ENCODE measurements at places on chromosomes 11 and 22.

- no peak for DNase-seq
Observed at GRCh38 chr11:44496391-44496790, 69.1 kb upstream of the CD82 start.

DNA sequence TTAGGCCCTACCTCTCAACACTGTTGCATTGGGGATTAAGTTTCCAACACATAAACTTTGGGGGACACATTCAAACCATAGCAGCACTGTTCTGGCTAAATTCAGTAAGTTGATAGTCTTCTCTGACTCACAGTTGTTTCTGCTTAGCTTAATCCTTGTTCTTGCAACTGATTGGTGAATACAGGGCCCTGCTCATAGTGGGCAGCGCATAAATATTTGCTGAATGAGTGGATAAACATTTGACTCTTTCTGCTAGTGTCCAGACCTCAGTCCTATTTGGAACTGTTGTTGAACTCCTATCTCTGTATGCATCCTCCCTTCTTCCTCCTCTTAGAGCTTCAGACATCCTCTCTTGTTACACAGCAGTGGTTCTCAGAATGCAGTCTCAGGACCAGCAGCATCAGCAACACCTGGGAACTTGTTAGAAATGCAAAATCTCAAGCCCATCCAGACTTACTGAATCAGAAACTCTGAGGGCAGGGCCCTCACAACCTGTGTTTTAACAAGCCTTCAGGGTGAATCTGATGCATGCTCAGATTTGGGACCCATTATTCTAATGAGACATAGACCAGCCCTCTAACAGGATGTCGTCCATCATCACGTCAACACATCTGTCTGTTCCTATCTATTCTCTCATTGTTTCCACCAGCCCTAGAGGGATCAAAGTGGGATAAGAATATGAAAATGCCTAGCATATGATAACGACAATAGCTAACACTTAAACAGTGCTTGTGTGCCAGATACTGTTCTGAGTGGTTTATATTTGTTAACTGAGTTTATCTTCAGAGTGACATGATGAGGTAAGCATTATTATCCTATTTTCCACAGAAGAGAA lies 22.3 kb downstream of the SPON1 start:
- no peak for DNase-seq

DNA sequence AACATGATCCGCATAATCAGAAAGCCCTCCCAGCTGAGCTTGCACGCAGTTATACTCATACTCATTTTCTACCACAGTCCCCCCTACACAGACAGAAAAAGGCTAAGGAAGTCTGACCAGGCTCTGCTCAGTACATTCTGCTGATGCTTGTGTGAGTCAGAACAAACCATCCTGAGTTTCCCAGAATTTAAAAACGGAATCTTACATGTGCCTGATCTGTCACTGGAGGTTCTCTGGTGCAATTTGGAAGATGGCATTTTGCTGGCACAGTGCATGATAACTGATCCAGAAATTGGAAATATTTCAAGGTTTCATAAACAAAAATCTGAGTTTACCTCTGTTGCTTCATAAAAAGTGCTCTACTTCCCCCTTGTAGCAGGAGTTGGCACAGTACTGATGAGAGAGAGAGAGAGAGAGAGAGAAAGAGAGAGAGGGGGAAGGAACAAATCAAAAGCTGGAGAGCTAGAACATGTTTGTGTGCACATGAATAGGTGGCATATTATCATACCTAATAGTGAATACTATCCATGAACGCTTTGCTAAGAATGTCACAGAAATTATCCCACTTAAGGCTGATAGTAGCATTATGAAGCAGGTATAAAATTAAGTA lies 1085.3 kb downstream of the DLG2 start:
- DNase-seq = no peak

GRCh38 chr11:15794361-15795150 lies 561.8 kb downstream of the SOX6 start:
- no peak for DNase-seq

DNA sequence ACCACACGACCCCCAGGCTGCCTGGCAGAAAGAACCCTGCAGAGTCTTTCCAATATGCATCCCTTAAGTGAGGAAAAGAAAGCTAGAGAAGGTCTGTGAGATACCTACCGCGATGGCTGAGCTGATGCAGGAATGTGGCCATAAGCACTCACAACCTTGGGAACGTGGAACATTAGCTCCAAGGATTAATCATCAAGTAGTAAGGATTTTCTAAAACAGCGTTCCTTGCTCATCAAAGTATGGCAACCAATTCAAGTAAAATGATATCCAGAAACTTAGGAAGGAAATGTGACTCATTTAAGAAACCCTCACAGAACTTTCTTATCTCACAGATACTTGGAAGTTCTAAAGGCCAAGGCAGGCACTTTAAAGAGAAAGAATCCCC lies 12.8 kb downstream of the PACSIN2 start:
- DNase-seq = no peak

DNA sequence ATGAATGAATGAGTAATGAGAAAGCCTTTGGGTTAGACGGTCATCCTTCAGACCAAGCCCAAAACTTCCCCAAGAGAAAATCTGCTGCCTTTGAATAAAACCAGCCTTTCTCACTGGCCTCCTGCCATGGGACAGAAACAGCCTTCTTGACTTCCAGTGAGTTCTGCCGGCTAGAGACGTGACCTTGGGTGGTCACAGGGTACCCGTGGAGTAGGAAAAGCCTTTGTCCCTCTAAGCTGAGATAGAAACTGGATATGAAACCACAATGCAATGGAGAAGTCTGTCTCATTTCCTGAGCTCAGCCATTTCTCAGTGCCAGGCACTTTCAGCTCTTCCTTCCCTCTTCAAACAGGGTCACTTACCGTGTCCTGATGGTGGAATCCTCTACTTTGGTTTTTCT lies 21.2 kb upstream of the YWHAH start:
- DNase-seq = no peak

- no peak for DNase-seq
Observed at GRCh38 chr22:48320683-48321451, 1506.8 kb downstream of the BRD1 start.

- DNase-seq = no peak
Observed at GRCh38 chr11:95924414-95924760, 480 bp upstream of the MTMR2 start.

GRCh38 chr11:12052676-12053605 lies 44.5 kb upstream of the DKK3 start:
- DNase-seq = no peak

DNA sequence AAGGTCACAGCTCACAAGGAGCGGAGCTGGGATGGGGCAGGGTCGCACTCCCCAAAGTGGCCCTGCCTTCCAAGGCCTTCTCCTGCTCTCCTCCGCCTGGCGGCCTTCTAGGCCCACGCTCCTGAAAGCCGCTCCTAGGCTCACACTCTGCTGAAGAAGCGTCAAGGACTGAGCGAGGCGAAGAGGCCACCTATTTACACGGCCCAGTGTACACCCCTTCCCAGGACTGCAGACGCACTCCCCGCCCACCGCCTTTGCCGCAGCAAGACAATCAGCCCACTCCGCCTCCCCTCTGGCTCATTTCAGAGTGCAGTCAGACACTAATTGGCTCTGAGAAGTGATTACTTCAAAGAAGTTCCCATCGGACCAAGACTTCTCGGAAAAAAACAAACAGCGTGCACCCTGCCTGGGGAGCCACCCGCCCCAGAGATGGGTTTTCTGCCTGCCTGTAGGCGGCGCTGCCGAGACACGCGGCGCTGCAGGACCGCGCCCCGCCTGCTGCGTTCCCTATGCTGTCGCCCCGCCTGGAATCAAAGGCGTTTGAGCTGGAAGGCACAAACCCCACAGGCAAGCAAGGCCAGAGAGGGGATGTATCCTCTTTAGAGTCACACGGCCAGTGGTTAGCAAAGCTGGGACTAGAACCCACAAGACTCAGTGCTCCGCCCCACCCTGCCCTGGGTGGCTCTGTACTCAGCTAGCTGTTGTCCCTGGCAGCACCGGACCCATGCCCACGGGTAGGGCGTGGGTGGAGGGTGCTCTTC lies 414.8 kb downstream of the BUD13 start:
- DNase-seq = no peak

GRCh38 chr11:122714484-122714883 lies 59.0 kb downstream of the UBASH3B start:
- DNase-seq = no peak

DNA sequence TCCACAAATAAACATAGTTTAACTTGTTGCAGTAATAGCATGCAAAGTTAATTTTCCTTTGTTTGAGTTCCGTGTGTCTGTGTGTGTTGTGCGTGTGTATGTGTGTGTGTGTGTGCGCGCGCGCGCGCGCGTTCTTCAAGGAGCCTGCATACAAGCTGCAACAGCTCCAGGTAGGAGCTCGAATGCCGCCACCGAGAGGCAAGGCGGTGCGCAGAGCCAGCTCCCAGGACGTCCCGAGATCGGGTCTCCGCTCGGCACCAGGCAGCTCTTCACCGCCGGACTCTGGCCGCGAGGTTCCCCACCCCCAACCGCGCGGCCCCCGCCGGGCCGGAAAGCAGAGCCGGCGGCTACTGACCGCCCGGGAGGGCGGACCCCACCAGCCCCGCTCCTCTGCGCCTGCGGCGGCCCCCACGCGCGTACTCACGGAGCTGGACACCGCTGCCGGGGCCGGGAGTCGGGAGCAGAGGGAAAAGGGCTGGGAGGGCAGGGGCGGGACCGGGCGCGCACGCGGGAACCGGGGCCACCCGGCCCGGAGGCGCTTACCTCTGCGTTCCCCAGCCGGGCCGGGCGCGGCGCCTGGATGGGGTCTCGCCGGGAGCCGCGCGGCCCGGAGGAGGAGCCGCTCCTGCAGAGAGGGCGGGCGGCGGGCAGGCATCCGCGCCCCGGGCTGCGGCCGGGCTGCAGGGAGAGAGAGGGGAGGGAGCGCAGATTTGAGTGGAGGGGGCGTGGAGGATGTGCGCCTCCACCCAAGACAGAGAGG lies 40.4 kb upstream of the AKIP1 start:
- DNase-seq = no peak

DNA sequence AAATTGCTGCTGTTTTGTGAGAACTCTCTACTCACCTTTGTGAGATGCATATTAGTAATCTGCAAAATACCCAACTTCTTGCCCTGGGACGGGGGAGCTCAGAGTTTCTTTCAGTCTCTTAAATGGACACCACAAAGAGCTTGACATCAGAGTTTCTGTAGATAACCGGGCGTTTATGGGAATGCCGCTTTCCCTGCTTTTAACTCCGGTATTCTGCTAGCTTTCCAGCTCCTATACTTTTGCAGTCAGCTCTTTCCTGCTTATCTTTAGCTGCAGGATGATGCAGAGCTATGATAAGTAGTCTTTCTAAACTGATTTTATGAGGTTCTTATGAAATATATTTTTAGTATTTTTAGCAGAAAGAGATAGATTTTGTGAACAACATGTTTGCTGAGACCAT lies 154.6 kb upstream of the SORL1-AS1 start:
- no peak for DNase-seq

- DNase-seq = no peak
Observed at GRCh38 chr11:112744041-112744440, 217.2 kb upstream of the NCAM1 start.

DNA sequence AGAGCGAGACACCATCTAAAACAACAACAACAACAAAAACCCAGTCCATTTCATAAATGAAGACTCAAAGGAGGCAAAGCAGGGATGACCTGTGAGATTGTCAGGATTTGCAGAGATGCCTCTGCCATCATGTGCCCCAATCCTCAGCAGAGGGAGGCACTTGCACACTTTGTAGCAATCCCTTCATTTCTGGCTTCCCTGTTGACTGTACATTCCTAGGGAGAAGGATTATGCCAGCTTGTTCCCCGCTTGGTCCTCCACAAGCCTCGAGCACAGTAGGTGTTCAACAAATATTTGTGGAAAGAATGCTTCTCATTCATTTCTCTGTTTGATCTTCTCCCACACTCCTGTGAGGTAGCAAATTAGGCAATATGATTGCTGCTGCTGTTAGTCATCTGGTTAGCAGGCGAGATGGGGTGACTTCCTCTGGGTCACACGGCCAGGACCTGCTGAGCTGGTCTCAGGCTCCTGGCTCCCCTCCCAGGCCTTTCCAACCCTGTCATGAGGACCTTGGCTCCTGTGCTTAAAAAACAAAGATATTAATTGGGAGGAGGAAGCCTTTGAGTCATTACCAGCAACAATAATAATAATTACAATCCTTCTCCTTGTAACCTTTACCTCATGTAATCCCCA lies 34.1 kb downstream of the LIF start:
- no peak for DNase-seq

DNA sequence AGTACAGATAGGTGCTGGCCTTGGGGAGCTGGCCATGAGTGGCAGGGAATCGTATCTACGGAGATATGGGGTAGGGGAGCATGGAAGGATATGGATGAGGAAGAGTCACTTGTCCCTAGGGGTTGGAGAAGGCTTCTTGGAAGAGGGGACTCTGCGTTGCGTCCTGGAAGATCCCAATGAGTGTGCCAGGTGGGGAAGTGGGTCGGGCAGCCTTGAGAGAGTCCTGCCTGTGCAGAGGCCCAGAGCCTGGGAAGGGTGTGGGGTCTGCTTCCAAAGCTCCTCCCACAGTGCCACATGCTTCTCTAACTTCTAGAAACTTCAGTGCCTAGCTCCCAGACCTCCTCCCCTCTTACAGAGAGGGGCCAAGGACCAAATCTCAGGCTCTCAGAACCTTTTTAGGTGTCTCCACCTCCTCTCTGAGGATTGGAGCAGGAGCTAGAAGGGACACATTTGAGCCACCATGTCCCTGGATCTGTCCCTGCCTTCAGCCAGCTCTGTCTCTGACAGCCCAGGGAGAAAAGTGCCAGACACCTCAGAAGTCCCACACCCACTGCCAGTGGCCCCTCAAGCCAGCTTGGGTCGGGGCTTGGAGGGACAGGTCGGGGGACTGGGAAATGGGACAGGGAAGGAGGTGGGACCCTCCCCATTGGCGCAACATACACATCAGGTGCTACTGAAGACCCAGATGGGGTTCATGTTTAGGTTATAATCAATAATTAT lies 11.0 kb downstream of the RHBDD3 start:
- DNase-seq = no peak

- no peak for DNase-seq
Observed at GRCh38 chr11:96948066-96948465, 558.3 kb downstream of the JRKL start.

GRCh38 chr11:83691451-83691950 lies 405.3 kb upstream of the CCDC90B start:
- no peak for DNase-seq
